ENCODE measurements at places on chromosomes 3 and 15.

DNA sequence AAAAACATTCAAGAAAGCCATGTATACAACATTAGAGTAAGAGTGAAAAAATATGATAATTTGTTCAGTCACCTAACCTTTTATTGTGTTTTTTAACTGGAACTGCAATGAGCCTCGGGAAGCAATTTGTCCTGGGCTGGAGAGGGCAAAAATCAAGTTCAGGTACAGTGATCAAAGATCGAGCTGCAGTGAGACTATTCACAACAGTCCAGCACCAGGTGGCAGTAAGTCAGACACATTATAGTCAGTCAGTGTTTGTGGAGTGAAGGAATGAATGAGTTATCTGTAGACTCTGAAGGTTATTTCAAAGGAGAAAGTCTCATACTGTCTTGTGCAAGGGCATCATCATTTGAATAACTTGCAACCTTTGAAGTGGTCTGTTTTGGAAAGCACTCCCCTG, 116.6 kb downstream of the CHDH start:
- no peak for DNase-seq

DNA sequence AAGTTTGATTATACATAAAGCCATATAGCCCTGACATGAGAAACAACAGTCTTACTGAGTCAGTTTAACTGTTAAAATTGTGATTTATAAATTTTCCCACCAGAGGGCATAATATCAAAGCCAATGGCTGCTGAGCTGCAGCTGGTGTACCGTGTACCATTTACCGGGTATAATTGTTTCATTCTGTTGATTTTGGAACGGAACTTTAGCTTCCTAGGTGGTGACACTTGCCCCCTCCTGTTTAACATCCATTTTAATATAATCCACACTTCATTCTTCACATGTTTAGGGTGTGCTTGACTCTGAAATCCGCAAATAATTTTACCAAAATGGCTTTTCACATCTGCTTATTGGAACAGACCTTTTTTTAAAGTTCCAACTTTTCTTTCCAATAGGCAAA, 72.8 kb downstream of the SLC9A9 start:
- no peak for DNase-seq

- no peak for DNase-seq
These were observed 36.1 kb downstream of the SELENOT start for GRCh38 chr3:150639262-150639661.

- no peak for DNase-seq
These were observed 218.8 kb upstream of the HES1 start for GRCh38 chr3:193917158-193917557.

GRCh38 chr3:157624801-157625200, 121.6 kb upstream of the VEPH1 start:
- DNase-seq: no peak

GRCh38 chr3:127614928-127615589, 13.9 kb upstream of the PODXL2 start:
- no peak for DNase-seq

DNA sequence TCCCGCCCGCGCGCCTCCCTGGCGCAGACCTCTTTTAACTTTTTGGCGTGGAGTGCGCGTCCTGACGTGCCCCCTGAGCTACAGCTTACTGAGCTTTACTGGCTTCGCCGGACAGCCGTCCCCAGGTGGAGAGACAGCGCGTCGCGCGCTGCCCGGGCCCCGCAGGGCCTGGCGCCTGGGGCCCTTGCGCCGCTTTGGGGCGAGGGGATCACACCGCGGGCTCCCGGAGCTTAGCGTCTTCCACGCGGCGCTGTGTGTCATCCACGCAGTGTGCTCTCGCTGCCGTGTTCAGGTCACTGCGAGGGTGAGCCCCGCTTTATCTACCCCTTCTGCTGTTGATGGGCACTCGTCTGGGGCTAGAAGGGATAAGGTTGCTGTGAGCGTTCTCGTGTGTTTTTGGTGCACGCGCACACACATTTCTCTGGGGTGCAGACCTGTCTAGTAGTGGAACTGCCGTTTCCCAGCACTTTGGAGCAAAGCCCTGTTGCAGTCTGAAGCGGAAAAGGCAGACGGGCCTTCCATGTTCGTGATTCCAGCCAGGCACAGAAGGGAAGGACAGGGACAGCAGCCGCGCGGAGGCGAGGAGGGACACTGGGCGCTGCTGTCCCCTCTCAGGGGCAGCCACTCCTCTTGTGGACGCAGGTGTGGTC, 33.1 kb upstream of the ALDH1L1 start:
- DNase-seq: no peak

- no peak for DNase-seq
These were observed 76.3 kb downstream of the SUCNR1 start for GRCh38 chr3:151949706-151950105.

GRCh38 chr15:42504631-42505030, 9.2 kb downstream of the SNAP23 start:
- DNase-seq: no peak

DNA sequence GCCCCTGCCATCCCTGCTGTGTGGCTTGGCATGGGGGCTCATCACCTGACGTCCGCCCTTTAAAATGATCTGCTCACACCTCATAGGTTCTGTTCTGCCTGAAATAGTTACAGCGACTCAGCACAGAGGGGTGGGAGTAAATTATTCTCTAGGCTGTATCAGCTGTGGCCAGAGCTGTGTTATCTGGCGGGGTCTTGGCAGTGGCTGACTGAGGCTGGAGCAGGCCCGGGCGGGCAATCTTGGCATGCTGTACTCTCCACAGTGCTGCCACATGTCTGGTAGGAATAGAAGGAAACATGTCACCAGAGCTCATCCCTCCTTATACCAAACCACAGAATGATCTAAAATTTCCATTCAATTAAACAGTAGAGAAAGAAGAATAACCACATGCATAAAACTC, 499.9 kb upstream of the LMCD1 start:
- DNase-seq: no peak

- no peak for DNase-seq
These were observed 44.9 kb downstream of the GJD2 start for GRCh38 chr15:34709866-34710265.

DNA sequence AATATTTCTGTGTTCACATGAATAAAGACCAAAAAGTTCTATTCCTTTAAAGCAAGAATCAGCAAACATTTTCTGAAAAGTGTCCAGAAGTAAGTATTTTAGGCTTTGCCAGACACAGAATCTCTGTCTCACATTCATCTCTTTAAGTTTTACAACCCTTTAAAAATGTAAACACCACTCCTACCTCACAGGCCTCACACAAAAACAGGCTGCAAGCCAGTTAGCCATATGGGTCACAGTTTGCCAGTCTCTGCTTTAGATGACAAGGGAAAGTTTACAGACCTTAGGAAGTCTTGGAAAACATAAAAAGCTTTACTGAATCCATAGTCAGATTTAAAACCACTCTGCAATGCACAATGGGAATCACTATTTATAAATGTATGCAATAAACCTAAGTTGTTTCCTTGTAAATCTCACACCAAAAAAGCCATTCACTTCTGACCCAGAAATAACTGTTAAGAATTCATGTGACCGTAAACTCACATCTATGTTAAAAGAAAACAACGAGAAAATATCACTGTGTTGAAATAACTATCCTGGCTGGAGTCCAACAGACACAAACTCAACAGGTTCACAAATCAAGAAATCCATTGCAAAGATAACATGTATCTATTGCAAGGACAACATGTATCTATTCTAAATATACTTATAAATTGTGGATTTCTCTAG, 308.2 kb downstream of the ULK4 start:
- DNase-seq: no peak

GRCh38 chr3:163132111-163132510, 1635.5 kb downstream of the OTOL1 start:
- no peak for DNase-seq

DNA sequence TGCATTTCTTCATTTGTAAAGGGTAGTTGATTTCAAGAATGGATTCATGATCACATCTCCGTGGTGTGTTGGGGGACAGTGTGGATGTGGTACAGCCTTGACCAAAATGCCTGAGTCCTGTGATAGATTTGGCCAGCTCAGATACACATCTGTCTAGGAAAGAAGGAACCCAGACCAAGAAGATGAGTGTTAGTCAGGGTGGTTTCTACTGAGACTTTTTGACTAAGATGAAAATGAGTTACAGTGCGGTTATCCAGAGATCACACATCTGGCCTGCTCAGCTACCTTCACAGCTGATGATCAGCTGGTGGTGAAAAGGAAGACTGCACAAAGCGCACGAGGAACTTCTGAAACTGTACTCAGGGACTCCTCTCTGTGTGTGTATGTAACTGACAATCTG, 68.0 kb downstream of the FNDC3B start:
- DNase-seq: no peak

DNA sequence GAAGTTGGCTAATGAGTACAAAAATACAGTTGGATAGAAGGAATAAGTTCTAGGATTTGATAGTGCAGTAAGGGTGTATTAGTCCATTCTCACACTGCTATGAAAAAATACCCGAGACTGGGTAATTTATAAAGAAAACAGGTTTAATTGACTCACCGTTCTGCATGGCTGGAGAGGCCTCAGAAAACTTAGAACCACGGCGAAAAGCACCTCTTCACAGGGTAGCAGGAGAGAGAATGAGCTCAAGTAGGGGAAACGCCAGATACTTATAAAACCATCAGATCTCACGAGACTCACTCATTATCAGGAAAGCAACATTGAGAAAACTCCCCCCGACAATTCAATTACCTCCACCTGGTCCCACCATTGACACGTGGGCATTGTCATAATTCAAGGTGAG, 483.3 kb downstream of the TUSC7 start:
- no peak for DNase-seq

GRCh38 chr15:51907136-51907862, 64.3 kb downstream of the LEO1 start:
- no peak for DNase-seq

DNA sequence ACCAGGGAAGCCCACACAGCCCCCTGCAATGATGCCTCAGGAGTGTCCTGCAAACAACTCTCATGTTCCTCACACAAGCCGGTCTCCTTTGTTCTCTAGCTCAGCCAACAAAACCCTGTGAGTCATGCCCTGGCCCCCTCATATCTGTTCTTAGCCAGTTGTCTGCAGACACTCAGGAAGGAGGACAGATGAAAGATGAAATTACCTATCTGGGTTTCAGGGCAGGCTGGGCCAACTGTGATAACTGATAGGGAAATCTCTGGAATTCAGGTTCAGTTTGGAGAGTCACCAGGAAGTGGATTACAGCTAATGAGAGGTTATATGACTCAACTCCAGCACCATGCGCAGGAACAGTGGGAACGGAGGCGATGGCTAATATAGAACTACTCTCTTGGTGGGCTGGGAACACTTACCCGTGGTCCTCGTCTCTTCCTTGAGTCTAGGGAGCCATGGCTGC, 352.0 kb upstream of the ADAMTS9 start:
- DNase-seq: no peak

GRCh38 chr3:13243586-13243985, 170.4 kb upstream of the IQSEC1 start:
- DNase-seq: no peak

GRCh38 chr3:185071287-185071800, 81.5 kb downstream of the C3orf70 start:
- no peak for DNase-seq

- no peak for DNase-seq
These were observed 111.6 kb downstream of the AQP9 start for GRCh38 chr15:58249646-58250312.

DNA sequence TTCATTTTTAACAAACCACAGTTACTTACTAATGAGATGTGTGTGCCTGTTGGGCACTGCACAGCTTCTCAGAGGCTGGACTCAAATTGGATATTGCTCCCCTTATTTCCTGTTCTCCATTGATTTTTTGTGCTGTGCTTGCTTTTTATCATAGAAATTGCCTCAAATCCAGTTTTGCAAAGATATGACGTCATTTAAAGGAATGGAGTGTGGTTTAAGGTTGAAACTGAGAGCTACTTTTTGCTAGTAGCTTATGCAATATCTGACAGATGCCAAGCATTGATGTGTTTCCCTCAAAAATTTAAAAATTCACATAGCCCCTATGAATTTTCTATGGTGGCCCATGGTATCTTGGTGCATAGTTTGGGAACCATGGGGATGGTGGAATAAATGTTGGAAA, 67.7 kb upstream of the ROPN1 start:
- no peak for DNase-seq

DNA sequence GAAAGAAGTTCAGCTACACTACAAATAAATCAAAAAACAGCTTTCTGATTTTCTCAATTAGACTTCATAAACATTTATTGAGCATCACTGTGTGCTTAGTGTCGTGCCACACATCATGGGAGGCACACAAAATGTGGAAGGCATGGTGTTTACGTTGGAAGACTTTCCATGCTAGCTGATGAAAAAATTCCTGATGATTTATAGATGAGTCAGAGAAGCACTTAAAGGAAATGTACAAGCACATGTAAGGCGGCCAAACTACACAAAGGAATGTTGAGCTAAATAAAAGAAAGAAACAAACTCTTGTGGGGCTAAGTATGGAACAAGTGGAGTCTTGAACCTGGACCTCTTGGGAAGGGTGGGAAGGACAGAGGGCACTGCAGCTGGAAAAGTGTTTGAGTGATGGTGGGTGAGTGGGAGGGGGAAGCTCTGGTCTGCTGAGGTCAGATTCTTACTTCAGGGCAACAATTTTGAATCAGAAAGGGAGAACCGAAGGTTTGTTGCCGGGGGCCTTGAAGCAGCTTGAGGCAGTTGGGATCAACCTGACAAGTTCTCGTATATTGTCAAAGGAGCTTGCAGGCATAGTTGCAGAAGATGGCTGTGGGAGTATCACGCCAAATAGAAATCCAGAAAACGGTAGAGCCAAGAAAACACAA, 66.9 kb downstream of the FOXB1 start:
- DNase-seq: no peak

GRCh38 chr3:133248389-133248788, 151.5 kb upstream of the BFSP2 start:
- no peak for DNase-seq

DNA sequence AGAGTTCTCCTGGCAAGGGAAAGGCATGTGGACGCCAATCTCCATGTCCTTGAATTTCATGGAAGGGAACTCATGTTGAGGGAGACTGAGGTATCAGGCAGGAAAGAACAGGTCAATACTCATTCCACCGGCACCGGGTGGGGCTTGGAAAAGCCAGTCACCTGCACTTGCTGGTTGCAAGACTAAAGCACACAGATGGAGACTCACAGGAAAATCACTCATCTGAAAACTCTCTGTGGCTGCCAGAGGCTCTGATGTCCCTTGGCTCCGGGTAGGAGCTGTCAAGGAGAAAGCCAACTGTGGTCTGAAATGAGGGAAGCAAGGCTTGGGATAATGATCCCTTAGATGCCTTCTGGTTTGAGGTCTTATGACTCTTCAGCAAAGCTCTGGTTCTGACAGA, 8.7 kb upstream of the CGNL1 start:
- no peak for DNase-seq

- DNase-seq: no peak
These were observed 567.0 kb upstream of the MCTP2 start for GRCh38 chr15:93664213-93664956.

DNA sequence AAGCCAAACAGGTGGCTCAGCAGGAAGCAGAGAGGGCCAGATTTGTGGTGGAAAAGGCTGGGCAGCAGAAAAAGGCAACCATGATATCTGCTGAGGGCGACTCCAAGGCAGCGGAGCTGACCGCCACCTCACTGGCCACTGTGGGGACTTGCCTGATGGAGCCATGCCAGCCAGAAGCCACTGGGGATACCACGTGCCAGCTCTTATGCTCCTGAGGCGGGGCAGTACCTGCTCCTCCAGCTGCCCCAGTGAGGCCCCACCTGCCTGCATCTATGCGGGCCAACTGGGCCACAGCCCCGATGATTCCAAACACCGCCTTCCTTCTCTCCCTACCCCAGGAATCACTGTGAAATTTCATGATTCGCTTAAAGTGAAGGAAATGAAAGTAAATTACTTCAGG, 22.9 kb upstream of the ARIH1 start:
- no peak for DNase-seq
